ENCODE measurements at places on chromosomes 12 and 14.

- DNase-seq = no peak
Observed at GRCh38 chr12:90106568-90106967, 397.9 kb upstream of the ATP2B1 start.

DNA sequence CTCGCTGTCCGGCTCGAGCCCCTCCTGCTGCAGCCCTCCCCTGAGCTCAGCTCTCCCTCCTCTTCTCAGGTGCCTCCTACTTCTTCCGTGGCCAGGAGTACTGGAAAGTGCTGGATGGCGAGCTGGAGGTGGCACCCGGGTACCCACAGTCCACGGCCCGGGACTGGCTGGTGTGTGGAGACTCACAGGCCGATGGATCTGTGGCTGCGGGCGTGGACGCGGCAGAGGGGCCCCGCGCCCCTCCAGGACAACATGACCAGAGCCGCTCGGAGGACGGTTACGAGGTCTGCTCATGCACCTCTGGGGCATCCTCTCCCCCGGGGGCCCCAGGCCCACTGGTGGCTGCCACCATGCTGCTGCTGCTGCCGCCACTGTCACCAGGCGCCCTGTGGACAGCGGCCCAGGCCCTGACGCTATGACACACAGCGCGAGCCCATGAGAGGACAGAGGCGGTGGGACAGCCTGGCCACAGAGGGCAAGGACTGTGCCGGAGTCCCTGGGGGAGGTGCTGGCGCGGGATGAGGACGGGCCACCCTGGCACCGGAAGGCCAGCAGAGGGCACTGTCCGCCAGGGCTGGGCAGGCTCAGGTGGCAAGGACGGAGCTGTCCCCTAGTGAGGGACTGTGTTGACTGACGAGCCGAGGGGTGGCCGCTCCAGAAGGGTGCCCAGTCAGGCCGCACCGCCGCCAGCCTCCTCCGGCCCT, 22.8 kb downstream of the MMP17 start:
- no peak for DNase-seq

GRCh38 chr12:51371295-51371953, 19.8 kb downstream of the GALNT6 start:
- no peak for DNase-seq

DNA sequence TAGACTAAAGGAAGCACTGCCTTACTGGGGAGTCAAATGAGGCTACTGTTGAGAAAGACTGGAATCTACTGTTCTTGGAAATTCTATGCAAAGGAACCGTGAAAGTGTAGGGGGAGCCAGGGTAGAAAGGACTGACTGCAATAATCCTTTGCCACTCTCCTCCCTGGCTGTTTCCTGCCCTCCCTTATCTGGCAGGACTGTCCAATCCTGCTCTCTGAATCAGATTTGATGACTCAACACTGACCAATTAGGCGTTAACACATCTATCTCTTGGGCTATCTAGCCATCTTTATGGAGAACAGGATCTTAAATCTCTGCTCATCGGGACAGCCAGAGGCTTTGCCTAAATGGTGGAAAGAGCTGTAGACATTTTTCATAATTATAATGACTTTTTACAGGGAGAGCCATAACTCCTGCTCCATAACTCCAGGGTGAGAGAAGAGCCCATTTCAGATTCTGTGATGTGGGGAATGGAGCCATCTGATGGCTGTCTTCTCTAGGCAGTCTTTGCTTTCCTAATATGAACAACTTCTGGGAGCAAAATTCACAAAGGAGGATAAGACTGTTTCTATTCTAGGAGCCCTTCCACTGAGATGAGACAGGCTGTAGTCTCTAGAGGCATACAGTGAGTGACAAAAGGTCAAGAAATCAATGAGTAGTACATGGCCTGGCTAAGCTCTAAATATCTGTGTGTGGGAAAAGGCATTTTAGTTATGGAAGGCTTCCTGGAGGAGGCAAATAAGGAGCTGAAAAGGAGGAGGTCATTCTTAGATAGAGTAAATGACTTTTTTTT, 68.9 kb upstream of the CISTR start:
- no peak for DNase-seq

DNA sequence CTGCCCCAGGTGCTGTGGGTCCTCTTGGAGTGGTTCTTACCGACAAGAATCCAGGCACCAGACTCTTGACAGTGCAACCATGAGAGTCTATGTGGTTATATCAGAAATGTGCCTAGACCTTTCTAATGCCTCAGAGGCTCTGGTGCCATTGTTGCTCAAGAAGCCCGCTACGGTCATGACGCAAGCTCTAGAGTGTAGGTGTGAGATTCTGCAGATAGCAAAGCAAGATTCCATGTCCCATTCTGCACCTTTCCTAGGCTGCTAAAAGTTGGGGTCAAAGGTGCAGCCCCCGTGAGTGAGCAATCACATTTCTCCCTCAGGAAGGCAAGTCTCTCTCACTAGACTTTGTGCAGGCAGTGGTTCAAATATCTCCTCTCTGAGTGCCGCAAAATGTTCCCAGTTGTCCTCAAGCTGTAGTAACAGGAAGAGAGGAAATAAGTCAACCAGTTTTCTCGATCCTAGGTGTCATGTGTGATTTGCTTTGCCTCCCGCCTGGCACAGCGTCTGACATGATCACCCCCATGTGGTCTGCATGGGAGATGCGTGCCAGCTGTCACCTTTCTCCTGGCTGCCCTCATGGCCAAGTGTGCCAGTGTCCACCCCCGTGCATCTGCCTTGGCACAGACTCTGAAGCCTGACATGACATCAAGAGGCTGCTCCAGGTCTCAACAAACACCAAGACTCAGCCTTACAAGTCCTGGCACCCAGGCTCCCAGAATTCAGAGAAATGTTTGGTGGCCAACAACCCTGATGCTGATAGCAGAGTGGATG, 122.5 kb upstream of the COCH start:
- no peak for DNase-seq

GRCh38 chr12:94544355-94544754, 84.7 kb upstream of the CEP83 start:
- DNase-seq = no peak
